ENCODE measurements at places on chromosomes 2 and 18.

DNA sequence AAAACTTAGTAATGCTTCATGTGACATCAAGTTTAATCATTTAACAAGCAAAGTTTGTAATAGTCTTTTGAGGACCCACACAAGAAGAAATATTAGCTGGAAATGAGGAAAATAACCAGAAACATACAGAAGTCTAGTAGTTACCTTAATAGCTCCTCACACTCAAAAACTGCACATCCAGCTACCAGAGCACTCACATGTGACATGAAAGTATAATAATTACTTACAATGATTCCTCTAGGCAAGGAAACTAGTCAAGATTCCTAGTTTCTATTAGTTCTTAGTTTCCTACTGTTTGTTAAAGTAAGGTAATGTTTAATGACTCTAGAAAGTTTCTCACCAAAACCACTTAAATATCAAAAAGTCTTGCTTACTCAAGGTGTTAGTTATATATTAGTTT lies 335.8 kb downstream of the RAD51AP2 start:
- DNase-seq = no peak

- DNase-seq = no peak
Observed at GRCh38 chr2:72572501-72572900, 253.3 kb downstream of the EXOC6B start.

- DNase-seq = no peak
Observed at GRCh38 chr2:144114760-144115159, 405.2 kb downstream of the ZEB2 start.

DNA sequence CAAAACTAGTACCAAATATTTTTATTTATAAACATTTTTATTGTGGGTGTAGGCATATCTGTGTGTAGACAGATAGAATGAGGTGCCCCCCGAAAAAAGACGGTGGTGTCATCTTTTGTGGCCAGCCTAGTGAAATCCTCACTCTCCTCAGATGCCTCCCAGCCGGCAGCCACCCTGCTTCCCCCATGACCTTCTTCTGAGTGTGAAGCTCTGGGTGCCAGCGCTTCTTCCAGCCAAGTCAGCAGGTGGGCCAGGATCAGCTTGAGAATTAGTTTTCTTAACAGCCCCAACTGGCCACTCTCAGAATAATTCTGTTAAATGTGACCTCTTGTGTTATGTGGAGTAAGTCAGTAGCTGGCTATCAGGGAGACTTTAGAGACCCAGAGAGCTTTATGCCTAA lies 229.6 kb upstream of the FOSL2 start:
- no peak for DNase-seq

DNA sequence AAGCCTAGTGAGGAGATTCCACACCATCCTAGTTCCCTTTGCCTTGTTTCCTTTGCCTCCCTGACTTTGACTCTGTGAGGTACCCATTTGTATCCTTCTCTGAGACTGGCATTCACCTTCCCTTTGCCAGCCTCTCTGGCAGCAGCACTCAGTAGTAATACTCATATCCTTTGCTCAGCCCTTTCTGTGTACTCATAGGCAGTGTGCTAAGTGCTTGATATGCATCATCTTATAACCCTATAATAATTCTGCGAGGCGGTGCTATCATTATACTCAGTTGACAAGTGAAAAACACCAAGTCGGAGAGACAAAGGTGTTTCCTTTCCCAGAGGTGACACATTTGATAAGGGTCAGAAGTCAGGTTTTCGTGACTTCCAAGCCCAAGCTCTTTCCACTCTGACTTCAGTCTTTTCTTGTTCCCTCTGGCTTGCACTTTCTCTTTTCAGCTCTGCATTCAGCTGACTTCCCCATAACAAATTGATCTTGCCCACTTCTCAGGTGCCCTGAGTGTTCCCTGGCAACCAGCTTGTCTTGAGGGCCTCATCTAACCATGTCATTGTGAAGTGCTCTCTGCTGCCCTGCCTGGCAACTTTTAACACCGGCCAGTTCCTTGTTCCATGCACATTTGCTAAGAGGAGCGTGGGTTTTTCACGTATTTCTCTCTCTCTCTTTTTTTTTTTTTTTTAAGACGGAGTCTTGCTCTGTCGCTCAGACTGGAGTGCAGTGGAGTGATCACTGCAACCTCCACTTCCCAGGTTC lies 94.5 kb upstream of the UPP2 start:
- DNase-seq = no peak

GRCh38 chr2:85156619-85157018 lies 23.4 kb downstream of the TCF7L1 start:
- no peak for DNase-seq

DNA sequence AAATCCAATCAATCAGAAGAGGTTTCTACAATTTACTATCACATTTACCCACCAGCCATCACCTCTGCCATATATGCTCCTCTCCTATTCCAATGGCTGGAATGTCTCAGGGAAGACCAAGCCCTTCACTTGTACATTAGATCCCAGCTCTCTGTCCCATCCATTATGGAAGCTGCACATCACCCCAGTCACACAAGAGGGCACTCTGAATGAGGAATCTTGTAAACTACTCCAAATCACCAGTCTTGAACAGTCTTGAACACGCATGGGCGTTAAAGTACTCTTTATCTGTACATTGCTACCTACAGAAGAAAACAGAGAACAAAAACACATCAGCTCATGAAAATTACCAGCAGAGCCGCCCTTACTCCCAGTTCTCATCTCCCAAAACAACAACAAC lies 38.7 kb downstream of the ZC3H8 start:
- no peak for DNase-seq

All from T-helper 2 cell (primary cell).